ENCODE measurements at places on chromosomes 1 and 21.
A peak's percentile ranks its signal among the peaks of the same experiment; 100 is the strongest.

- DNase-seq: no peak
Observed at GRCh38 chr1:111587509-111588174, 31.9 kb upstream of the RAP1A start.

GRCh38 chr1:174874331-174875053, 125.3 kb upstream of the CACYBP start:
- DNase-seq: no peak

- DNase-seq: no peak
Observed at GRCh38 chr1:160949881-160950280, 4.7 kb downstream of the ITLN2 start.

GRCh38 chr1:241479294-241479693, 40.3 kb downstream of the FH start:
- DNase-seq: no peak

GRCh38 chr1:98355656-98356383, 305.7 kb upstream of the SNX7 start:
- DNase-seq: no peak

GRCh38 chr21:42027822-42028765, 17.9 kb upstream of the ZBTB21 start:
- DNase-seq: no peak

DNA sequence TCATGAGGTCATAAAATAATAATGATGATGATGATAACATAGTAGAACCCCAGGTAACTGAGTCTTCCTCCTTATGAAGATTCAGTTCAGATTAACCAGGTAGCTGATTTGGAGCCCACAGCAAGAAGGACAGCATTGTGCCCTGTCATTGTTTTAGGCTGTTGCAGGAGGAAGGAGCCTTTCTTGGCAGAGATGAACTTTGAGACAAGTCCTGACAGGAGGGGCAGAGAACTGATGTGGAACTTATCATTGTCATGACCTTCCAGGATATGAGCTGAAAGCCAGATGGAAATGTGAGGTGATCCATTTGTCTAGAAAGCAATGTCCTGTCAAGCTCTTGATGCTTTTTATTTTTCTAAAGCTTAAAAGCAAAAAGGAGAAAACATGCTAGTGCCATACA, 132.6 kb upstream of the COA6 start:
- DNase-seq: no peak

DNA sequence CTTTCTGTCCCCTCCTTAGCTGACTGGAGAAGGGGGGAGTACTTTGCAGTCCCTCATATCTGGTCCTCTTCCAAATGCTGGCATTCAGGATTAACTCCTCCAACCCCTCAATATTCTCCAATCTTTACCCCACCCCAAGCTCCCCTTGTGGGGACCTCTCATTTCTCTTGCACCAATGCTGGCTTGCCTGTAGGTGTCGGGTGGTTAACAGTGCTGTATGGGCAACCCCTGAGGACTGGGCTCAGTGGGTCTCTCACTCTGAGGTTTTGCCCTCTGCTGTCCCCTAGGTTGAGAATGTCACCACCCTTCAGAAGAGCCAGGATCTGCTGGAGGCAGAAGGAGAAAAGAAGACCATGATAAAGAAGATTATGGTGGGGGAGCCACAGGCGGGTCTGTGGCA, 27.0 kb downstream of the MROH7 start:
- DNase-seq: no peak

- DNase-seq: no peak
Observed at GRCh38 chr1:35431173-35431599, 126.0 kb downstream of the KIAA0319L start.

GRCh38 chr1:156196445-156196844, 2.5 kb downstream of the SLC25A44 start:
- no peak for DNase-seq

- DNase-seq: peak; percentile 70
Observed at GRCh38 chr1:42756956-42757891, 9.6 kb downstream of the P3H1 start.

DNA sequence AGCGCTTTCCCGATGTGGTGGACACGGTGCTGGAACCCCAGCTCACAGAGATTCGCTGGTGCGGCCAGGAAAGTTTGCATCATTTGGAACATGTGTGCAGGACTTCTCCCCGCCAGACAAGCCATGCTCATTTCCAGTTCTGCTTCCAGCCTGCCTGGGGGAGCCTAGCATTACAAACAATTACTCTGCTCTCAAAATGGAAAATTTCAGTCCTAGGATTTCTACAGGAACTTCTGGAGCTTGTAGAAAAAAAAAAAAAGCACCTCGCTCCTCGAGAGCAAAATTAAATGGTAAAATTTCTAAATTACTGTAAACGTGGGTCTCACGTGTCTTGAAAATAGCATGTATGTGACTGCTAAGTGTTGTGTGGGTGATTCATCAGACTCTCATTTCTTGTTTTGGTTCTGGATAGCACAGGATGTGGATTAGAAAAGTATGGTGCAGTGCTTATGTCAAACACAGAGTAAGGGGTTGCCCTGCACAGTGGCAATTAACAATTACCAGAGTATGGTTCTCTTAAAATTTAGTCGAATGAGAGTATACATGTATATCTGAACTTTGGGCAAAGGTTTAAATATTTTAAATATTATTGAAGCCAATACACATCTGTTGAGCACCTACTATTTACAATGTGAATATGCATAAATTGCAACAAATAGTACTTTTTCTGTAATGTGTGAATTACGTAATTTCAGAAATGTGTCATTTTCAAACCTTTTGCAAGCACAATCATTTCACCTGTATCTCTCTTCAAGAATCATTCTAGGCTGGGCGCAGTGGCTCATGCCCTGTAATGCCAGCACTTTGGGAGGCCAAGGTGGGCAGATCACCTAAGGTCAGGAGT, 61.8 kb upstream of the PTGFRN start:
- no peak for DNase-seq

- DNase-seq: no peak
Observed at GRCh38 chr1:189708674-189709073, 769.0 kb downstream of the BRINP3 start.

GRCh38 chr1:164712131-164713036, 153.4 kb downstream of the PBX1 start:
- DNase-seq: no peak

DNA sequence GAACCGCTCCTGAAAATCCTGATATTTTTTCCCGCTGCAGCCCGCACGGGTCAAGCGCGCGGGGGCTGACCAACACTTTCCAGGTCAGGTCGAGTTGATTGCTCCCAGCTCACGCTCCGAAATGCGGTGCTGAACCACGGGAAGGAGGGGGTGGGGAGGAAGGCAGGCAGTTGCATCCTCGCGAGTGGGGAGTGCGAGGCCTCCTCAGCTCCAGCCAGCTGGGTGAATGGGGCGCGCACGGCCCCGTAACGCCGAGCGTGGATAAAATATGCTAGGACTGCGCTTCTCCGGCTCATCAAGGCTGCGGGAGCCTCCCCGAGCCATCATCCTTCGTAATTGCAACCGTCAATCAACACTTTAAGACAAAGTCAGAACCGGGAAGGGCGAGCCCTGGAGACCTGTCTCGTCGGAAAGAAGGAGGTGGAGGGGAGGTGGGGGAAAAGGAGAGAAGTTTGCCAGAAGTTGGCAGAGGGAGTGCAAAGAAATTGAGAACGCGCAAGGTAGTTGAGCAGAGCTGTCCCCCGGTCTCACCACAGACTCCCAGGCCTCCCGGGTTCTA, 8.0 kb downstream of the NR5A2 start:
- DNase-seq: no peak

DNA sequence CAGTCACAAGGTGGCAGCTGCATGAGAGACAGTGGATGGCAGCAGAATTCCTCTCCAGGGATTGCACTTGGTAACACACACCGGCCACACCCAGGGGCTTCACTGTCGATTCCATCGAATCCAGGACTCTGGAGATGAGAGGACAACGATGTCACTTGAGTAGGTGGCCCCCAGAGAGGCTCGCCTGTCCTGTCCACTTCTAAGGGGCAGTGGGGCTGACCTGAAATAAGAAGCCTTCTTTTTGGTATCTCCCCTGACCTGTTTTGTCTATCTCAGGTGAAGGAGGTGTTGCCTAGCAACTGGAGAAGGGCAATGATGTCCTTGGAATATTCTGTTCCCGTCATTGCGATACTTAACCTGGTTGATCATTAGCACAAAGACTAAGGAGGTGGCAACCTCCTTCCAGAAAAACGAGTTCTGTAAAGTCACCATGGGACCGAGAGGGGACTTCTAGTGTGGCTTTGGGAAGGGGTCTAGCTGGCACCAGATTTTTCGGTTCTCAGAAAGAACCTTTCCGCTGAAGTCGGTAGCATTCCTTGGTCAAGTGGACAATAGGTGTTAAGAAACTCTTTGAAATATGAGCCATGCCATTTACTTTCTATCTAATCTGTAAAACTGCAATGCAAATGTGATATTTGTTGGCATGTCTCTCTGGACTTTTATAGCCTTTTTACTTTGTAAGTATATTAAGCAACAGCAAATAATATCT, 85.2 kb upstream of the TMPRSS2 start:
- DNase-seq: no peak

DNA sequence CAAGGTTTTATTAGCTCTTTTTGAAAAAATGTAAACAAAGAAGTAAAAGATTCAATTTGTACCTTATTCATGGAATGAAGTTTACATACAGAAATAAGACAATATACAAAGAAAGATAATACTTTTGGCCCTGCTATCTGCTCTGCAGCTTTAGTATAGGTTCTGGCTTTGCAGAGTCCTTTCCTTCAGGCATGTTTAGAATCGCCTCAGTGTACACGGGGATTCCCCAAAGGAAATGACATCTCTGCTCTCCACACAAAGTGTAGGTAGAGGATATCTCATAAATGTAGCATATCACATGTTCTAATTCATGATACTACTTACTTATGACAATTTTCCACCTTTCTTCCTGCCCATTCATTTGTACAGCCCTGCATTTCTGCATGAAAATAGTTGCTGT, 222.6 kb upstream of the DPYD start:
- no peak for DNase-seq

GRCh38 chr1:5914676-5915365, 77.4 kb downstream of the NPHP4 start:
- no peak for DNase-seq

- peak; percentile 2 for DNase-seq
Observed at GRCh38 chr1:79353224-79353623, 346.7 kb upstream of the ADGRL4 start.

DNA sequence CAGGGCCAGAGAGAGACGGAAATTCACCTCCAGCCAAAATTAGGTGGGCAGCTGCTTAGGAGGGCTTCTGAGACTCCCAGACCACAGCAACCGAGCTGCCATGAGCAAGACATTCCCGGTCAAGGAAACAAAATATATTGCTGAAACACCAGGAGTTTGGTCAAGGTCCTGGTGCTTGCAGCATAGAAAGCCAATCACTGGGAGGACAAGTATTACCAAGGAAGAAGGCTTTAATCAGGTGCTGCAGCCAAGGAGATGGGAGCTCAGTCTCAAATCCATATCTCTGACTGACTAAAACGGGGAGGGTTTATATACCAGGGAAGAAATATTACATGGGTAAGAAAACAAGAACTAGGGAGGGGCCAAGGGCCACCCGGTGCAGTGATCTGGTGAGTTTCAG, 18.8 kb upstream of the TMEM125 start:
- no peak for DNase-seq

DNA sequence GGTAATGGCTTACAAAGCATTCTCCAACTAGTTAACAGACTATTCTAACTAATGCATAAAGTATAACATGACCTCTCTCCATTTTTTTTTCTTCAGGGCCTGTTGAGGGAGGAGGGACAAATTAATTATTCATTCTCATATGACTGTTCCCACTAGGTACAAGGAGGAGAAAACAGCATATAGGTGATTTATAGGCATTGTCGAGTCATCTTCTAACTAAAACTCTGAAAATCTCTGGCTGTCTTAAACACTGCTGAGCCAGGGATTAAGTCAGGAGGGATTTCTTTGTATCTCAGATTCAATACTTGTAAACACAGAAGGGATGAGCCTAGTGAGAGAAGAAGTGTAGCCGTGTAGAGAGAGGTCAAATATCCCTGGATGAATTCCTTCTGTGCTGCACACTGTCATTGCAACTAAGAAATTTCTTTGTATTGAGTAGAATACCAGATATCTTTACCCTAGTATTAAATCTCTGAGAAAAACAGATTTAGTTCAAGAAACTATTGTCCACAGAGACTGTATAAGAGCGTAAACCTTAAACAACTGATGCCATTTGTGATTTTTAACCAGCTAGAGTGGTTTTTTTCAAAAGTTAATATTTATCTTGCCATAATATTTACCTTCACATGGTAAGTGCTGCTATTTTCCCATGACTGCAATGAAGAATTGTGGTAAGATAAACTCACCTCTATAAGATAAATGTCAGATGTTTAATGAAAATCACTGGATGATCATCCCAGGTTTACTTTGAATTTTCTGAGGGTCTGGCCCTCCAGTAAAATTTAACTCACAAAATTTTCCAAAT, 465.3 kb downstream of the RWDD3 start:
- no peak for DNase-seq

- no peak for DNase-seq
Observed at GRCh38 chr1:46309401-46310159, 6.1 kb downstream of the UQCRH start.

- DNase-seq: no peak
Observed at GRCh38 chr1:13779930-13780329, 79.9 kb downstream of the PRDM2 start.

- DNase-seq: no peak
Observed at GRCh38 chr1:95088303-95088702, 15.6 kb upstream of the ALG14 start.

DNA sequence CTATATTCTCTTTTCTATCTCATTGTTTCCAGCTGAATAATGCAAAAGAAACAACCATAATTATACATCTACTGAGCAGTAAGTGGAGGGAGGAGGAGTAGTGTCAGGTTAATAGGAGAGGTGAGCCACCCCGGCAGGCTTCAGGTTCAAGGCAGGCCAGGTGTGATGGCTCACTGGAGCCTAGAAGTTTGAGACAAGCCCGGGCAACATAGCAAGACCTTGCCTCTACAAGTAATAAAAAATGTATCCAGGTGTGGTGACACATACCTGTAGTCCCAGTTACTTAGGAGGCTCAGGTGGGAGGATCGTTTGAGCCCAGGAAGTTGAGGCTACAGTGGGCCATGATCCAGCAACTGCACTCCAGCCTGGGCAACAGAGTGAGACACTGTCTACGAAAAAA, 1.9 kb upstream of the DIP2A start:
- DNase-seq: no peak

DNA sequence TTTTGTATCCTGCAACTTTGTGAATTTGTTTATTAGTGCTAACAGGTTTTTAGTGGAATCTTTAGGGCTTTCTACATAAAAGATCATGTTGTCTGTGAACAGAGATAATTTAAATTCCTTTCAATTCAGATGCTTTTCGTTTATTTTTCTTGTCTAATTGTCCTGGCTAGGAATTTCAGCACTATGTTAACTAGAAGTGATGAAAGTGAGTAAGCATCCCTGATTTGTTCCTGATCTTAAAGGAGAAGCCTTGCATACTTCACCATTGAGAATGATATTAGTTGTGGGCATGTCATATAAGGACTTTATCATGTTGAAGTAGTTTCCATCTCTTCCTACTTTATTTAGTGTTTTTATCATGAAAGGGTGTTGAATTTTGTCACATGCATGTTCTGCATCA, 23.6 kb upstream of the TRIM67 start:
- DNase-seq: no peak

DNA sequence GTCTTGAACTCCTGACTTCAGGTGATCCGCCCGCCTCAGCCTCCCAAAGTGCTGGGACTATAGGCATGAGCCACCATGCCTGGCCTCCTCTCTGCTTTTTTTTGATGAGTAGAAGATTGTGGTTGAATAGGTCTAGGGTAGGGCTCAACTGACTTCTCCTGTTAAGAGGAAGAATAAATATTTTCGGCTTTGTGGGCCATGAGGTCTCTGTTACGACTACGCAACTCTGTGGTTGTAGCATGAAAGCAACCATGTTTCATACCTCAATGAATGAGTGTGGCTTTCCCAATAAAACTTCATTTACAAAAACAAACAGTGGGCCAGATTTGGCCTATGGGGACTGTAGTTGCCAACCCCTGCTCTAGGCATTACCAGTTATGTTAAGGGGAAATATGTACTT, 67.8 kb downstream of the NID1 start:
- no peak for DNase-seq

All from HepG2 (cell line).